ENCODE measurements at places on chromosomes 12 and 14.

DNA sequence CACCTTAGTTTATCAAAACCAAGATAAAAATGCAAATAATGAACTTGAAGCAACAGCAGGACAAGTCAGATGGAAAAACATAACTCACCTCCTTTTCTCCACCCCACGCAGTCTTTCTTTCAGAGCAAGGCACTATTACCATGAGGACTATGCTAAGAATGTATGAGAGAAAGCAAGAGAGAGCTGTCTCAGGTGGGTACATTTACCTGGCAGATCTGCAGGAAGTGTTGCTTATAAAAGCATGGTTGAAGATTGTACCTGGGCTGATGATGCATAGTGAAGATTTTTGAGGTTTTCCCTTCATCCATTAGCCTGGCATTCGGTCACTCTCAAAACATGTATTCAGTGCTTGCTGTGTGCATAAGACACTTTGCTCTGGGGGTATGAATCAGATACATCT, 68.8 kb upstream of the IFNG-AS1 start:
- DNase-seq = no peak

GRCh38 chr14:76090616-76091391, 60.9 kb upstream of the GPATCH2L start:
- DNase-seq = peak; percentile 69

DNA sequence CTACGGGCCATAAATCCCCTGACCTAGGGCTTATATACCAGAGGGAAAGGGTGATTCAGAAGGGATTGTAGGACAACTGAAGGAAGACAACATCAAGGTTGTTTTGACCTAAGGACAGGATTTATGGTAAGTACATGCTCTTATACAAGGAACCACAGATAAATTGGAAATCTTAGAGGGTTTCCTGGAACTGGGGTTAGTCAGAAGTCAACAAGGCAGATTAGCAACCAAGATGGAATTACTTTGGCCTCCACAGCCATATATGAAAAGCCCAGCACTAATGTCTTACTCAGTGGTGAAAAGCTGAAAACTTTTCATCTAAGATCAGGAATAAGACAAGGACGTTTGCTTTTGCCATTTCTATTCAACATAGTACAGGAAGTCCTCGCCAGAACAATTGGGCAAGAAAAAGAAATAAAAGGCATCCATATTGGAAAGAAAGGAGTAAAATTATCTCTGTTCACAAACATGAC, 5.4 kb downstream of the TMBIM4 start:
- no peak for DNase-seq

GRCh38 chr14:80364274-80364673, 153.0 kb upstream of the DIO2 start:
- no peak for DNase-seq

DNA sequence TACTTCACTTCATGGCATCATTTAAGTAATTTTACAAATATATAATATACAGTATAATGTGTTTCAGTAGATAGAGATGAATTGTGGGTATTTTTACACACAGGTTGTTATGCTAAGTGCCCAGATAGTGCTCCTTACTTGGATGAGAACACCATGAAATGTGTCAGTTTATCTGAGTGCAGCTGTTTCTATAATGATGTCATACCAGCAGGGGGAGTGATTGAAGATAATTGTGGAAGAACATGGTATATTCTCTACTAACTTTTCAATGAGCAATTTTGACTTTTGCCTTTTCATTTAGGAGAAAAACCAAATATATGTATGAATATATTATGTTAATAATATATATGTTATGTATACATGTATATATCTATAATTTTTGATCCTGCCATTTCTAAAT, 221.6 kb downstream of the LRRK2 start:
- no peak for DNase-seq
